Cardiac fibroblast (primary cell): ENCODE measurements at places on chromosomes 7 and 10.

GRCh38 chr10:91564026-91564425 is 68.8 kb downstream of the PPP1R3C start:
- DNase-seq, result no peak

DNA sequence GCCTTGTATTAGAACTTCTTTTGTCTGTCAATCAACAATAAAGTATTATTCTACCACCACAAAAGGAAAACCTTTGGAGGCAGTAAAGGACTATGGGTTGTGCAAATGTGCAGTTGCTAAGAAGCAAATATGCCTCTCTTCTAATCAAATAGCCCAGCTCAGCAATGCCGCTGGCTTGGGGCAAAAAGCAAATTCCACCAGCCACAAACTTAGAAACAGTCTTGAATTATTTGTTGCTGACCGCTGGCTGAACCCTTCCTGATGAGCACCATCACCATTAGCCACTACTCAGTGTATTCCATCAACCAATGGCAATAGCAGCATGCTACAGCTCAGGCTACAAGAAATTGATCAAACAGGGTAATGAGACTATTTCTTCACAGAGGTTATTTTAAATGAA is 51.0 kb downstream of the SKAP2 start:
- no peak for DNase-seq

GRCh38 chr10:102778781-102779180 is 35.0 kb downstream of the WBP1L start:
- no peak for DNase-seq

- no peak for DNase-seq
These were observed 699.5 kb downstream of the LRMDA start for GRCh38 chr10:76130892-76131291.

GRCh38 chr7:24129597-24129996 is 154.4 kb upstream of the NPY start:
- no peak for DNase-seq

- DNase-seq, result peak; percentile 76
These were observed 136.5 kb downstream of the EPC1 start for GRCh38 chr10:32210306-32211045.

DNA sequence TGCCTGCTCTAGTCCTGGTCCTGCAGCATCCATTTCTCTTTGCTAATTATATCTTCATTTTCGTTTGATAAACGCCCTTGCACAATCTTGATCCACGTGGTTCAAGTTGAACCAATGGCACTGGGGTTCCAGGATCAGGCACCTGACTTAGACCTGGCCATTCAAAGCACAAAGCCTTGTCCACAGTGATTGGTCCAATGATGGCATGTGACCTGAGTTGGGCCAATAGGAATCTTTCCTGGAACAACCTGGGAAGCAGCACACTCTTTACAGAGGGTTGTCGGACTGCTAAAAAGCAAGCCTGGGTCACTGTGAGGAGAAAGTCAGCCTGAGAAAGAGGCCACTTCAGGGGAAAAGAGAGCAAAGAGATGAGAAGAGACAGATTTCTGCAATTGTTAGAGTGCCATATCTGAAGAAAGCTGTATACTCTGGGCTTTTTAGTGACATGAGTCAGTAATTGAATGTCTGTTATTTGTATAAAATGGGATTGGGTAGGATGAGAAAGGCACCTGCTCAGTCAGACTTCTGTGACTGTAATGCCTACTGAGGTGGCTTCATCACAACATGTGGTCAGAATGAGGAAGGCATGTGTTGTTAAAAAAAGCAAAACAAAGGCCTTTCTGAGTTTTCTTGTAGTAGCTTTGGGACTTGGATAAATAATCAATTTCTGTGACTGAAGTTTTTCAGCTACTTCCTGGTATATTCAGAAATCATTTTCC is 4.4 kb upstream of the STEAP4 start:
- DNase-seq, result no peak

DNA sequence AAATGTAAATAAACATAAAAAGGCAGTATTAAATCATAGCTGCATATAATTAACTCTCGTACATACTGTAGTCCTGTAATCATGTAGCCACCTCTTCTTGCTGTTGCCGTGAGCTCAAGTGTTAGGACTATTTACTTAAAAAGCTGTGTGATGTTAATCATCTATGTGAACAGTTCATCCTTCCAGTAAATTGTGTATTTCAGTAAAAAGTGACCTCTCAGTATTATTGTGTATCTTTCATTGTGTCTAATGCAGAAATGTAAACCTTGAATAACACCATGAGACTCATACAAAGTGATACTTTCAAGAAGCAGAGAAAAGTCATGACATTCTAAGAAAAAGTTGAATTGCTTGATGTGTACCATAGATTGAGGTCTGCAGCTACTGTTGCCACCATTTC is 38.0 kb downstream of the ADD3 start:
- no peak for DNase-seq

- no peak for DNase-seq
These were observed 2.3 kb upstream of the CYTH3 start for GRCh38 chr7:6274743-6275142.

DNA sequence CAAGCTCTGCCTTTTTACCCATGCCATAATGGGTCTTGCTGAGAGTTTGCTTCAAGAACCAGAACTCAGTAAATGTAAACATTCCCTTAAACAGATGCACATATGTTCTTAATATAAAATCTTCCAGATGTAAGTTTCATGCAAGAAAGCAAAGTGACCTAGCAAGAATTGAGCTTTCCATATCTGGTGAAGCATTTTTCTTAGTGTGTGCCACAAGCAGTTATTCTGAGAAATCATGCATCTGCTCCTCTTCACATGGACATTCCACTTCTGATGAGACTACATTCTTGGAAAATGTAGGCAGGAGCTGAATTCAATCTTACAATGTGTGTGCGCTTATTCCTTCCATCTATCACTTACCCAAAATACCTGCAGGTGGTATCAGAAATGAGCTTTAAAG is 227.8 kb upstream of the LRRTM3 start:
- no peak for DNase-seq

GRCh38 chr7:64879800-64880199 is 23.3 kb upstream of the ZNF273 start:
- no peak for DNase-seq

- DNase-seq, result no peak
These were observed at the start of gene PPP1R3A for GRCh38 chr7:113918946-113919345. Gene PPP1R3A, minus strand, starts transcription at chr7:113919009. Its CDS starts 13 bp downstream, at chr7:113918996.

GRCh38 chr10:76916536-76916935 is 721.1 kb downstream of the KCNMA1 start:
- DNase-seq, result peak; percentile 2

DNA sequence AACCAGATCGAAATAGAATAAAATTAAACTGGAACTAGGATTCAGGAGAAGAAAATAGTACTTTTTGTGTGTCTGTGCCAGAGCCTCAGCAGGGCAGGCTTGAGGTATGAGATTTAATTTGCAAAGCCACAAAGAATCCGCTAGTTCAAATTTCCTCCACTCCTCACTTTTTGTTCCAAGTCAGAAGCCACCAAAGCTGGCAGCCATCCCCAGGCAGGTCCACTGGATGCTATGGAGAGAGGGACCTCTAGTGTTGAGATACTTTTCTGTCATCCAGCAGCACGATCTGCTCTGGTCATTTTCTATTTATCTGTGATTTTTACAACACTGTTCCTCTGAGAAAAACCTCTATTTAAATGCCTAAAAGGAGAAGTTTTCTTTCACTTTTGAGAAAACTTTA is 147.9 kb upstream of the FRMD4A start:
- peak; percentile 82 for DNase-seq

DNA sequence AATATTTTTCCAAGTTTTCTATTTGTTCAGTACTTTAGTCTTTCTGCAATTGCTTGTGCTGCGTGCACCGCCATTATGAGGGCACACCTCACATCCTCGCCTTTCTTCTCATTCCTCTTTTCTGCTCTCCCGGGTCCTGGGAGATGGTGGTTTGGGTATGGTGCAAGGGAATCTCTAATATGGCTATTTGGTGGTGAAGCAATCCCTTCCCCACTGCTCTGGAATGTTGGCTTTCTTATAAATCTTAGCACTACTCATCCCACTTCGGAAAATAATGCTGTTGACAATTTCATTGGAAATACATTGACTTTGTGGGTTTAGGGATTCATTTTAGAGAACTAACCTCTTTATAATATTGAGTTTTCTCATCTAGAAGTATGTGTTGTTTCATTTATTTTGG is 1.9 kb upstream of the GCK start:
- DNase-seq, result no peak

DNA sequence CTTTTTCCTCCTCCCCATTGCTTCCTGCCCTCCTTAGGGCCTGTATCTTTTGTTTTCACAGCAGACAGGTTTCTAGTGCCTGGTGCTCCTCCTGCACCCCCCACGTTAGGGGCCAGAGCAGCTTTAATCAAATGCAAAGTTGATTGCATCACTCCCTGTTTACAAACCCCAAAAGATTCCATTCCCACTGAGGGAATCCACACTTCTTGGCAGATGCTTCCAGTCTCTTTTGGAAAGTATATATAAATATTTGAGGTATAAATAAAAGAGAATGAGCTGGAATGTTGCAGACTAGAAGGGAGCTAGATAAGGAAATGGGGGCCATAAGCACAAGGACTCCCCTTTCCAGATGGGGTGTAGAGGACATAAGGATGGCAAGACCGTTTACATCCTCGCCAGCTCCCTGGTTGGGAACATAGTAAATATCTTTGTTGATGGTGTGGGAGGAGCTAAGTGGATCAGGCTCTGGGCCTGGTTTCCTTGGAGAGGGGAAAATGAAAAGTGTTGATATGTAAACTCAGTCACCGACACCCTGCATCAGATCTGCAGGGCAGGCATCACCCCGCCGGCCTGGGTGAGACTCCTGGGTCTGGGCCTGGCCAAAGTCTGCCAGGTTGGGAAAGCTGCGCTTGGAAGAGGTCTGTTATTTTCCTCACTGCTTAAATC is 6.2 kb downstream of the RARRES2 start:
- DNase-seq, result peak; percentile 33

GRCh38 chr10:51918884-51919325 is 219.5 kb upstream of the CSTF2T start:
- DNase-seq, result no peak

DNA sequence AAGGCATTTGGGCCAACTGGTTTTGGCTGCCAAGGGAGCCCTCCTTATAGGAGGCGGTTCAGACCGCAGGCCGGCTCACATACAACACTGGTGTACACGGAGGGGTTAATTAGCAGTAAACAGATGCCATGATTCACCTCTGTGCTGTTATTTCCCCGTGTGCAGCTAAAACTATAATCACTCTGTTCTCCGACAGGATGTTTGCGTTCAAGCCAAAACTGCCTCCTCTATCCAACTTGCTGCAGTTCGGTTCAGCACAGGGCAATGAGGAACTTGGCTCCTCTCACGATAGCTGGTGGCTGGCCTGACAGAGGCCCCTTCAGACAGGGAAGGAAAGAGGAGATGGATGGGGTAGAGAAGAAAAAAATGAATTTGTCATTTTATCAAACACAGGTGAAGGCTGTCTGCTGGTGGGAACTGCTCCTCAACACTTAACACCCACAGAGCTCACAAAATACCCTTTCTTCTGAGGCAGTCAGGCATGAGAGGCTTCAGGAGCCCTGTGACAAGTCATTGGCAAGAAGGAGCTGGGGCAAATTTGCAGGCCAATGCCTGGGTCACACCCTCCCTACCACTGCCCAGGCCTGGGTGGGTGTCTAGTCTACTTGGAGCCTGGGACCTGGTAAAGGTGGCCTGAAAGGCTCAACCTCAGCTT is 24.0 kb downstream of the KCNMA1 start:
- DNase-seq, result no peak

DNA sequence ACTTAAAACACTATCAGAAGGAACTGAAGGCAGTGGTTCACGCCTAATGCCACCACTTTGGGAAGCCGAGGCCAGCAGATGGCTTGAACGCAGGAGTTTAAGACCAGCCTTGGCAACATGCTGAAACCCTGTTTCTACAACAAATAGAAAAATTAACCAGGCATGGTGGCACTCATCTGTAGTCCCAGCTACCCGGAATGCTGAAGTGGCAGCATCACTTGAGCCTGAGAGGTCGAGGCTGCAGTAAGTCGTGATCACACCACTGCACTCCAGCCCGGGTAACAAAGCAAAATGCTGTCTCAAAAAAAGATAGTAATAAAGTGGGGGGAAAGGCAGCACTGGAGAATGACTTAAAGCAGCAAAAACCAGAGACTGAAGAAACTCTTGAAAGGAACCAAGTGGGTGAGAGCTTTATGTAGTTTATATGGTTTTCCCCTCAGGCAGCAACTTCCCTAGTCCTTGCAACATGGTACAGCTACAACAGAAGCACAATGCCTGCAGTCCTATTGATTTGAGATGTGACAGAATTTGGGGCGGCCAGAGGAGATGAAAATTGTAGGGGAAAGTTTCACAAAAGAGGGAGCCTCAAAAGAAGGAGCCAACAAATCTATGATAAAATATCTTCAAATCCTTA is 38.1 kb downstream of the GDI2 start:
- DNase-seq, result no peak

DNA sequence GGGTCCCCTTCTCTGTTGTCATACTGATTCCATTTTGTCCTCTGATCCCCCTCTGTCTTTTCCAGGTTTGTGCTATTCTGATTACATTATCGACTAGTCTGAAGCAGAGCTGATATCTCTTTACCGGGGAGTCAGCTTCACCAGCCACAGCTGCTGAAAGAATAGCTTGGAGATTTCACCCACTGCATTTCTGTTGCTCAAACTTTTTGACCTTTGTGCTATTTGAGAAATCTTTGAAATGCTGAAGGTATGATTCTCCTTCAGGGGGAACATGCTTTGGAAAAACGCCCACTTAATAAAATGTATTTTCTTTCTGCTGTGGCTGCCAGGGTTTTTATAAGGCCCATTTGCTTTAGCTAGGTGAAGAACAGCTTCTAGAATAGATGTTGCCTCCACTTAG is 197.8 kb upstream of the TCF7L2 start:
- DNase-seq, result peak; percentile 20

GRCh38 chr7:129078455-129078854 is 23.5 kb upstream of the TNPO3 start:
- no peak for DNase-seq

DNA sequence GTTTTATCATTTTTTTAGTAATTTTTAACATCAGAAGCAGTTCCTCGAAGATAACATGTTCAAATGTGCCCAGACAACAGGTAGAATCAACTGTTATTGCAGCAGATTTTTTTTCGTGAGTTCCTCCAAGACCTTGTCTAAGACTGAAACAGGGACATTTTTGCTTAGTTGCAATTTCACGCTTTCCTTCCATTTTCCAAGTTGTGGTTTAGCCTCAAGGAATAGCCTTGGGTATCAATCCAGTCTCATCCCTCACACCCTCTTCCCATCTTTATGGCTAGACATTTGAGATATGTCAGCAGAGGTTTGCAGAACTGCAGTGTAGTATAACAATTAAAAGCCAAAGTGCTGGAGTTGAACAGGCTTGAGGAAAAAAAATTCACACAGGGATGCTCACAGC is 152.5 kb downstream of the SORCS1 start:
- DNase-seq, result no peak

GRCh38 chr7:107103369-107103768 is 58.9 kb downstream of the PRKAR2B start:
- DNase-seq, result peak; percentile 4

DNA sequence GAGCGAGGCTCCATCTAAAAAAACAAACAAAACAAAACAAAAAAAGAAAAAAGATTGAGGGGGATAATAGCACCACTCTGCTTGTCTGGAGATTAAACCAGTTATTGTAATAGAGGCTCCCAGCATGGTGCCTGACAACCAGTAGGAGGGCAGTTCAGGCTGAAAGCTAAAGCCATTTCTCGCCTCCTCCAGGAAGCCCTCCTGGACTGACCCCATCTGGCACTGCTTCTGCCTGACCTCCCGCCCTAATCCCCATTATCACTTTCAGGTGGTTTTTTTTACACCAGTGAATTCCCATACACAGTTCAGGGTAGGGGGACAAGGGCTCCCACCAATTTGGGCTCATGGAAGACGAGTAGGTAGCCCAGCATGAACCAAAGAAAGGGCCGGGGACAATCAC is 8.8 kb upstream of the ELN start:
- DNase-seq, result no peak
